Iris pigment epithelial cell (primary cell): ENCODE measurements at places on chromosomes 12 and 14.

DNA sequence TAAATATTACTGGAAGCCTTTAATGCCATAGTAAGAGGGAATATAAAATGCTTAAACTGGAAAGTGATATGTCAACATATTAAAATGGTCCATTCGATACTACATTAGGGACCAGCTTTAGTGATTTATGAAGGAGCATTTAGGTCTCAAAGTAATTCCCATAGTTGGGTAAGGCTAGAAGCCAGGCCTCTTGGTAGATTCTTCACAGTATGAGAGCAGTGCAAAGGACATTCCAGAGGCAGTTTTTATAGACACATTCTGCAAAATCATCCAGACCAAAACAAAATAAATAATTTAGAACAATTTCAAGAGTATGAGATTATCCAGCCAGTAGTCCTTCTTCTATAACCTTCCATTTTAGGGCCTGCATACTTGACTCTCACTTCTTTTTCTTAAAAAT, 142.6 kb upstream of the PDZRN4 start:
- DNase-seq = no peak

DNA sequence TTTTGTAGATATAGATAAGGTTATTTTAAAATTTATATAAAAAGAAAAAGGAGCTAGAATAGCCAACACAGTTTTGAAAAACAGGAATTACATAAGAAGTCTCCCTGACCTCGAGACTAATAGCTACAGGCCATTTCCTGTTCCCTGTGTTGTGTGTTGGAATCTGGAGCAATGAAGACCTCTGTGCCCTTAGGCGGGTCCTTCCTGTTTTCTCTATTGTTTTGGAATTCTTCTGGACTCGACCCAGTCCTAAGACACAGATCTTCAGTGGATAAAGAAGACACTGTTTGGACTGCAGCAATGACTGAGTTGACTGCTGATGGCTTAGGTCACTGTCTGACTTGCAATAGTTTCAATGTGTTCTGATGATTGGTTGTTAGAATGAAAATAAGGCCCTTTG, 26.2 kb downstream of the SNRPF start:
- DNase-seq = no peak

GRCh38 chr12:64595863-64596793, 14.2 kb upstream of the RASSF3 start:
- DNase-seq = no peak

GRCh38 chr14:20996521-20996920, 2.6 kb upstream of the SLC39A2 start:
- DNase-seq = no peak

GRCh38 chr14:37988472-37988871, 219.2 kb upstream of the SSTR1 start:
- peak; percentile 19 for DNase-seq
